ENCODE measurements at places on chromosomes 7 and 10. TPM values are rescaled to one million over a fixed set of nuclear protein-coding genes. Genes with fewer than 3 reads are reported as not detected.
A peak's percentile ranks its signal among the peaks of the same experiment; 100 is the strongest.

GRCh38 chr7:3453398-3453797, 152.3 kb downstream of the SDK1 start:
- peaks cover 2% of the 10 kb centered on the region for H3K36me3 ChIP-seq
- H3K4me1 ChIP-seq: no peaks in the 10 kb centered on the region
- no peak overlapping the region for H3K27ac ChIP-seq
- DNase-seq: no peak
- H3K4me3 ChIP-seq: no peak overlapping the region
- H3K27me3 ChIP-seq: no peaks in the 10 kb centered on the region

- DNase-seq: peak; percentile 81
- no peaks in the 10 kb centered on the region for H3K4me1 ChIP-seq
- no peak overlapping the region for H3K4me3 ChIP-seq
- no peaks in the 10 kb centered on the region for H3K27me3 ChIP-seq
- no peak overlapping the region for H3K27ac ChIP-seq
- no peaks in the 10 kb centered on the region for H3K36me3 ChIP-seq
Observed at GRCh38 chr7:71735961-71736556, 604.1 kb downstream of the GALNT17 start.

DNA sequence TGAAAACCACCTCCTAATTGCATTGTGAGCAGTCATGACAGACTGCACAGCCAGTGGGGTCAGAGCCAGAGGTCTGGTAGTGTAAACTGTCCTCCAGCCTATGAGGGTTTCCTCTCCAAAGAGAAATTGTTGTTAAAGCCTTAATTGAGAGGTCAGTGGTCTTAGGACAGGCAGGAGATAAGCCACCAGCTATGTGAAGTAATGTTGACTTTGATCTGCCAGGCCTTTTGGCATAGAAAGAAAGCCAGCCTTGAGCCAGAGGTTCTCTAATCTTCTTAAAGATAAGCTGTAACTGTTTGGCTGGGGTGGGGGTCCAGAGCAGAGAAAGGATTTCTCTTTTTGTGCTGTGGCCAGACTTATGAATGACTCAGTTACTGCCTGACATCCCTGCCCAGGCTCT, 248.4 kb downstream of the WDR11 start:
- H3K27ac ChIP-seq: no peak overlapping the region
- no peaks in the 10 kb centered on the region for H3K27me3 ChIP-seq
- no peak for DNase-seq

DNA sequence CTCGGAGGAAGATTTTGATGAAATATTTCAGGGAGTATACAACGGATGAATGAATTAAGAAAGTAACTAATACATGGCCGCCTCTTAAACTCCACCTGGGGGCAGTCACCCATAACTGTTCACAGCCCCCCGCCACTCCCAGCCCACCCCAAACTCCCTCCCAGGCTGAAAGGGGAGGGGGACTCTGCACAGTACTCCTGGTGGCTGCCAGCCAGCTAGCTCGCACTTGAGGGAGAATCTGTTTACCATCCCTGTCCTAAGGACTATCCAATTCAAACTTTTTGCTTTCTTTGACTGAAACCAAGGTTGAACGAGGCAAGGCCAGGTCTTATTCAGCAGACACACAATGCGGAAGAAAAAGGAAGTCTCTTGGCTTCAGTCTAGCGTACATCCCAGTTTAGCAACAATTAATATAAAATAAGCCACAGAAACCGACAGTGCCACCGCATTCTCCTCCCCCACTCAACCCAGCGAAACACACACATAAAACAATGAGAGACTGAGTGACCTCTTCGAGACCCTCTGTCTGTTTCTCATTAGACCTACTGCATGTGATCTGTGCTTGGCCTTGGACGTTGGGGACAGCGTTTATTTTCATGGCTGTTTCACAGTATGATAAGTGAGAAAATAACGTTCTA, 219.5 kb downstream of the GLI3 start:
- no peak overlapping the region for H3K27ac ChIP-seq
- no peaks in the 10 kb centered on the region for H3K4me1 ChIP-seq
- DNase-seq: no peak
- H3K4me3 ChIP-seq: no peak overlapping the region
- no peaks in the 10 kb centered on the region for H3K27me3 ChIP-seq
- H3K36me3 ChIP-seq: no peaks in the 10 kb centered on the region

- H3K27ac ChIP-seq: no peak overlapping the region
- DNase-seq: peak; percentile 63
- no peaks in the 10 kb centered on the region for H3K27me3 ChIP-seq
- H3K4me1 ChIP-seq: no peaks in the 10 kb centered on the region
- no peaks in the 10 kb centered on the region for H3K36me3 ChIP-seq
Observed at GRCh38 chr10:124612611-124613498, 131.3 kb downstream of the FAM53B start.

- no peak for DNase-seq
- H3K4me1 ChIP-seq: no peaks in the 10 kb centered on the region
- H3K27ac ChIP-seq: peak overlapping the region; percentile 56
- no peaks in the 10 kb centered on the region for H3K36me3 ChIP-seq
- H3K27me3 ChIP-seq: no peaks in the 10 kb centered on the region
Observed at GRCh38 chr7:143393267-143394041, 12.3 kb downstream of the ZYX start.

GRCh38 chr7:96179837-96180236, 142.1 kb downstream of the SLC25A13 start:
- no peak overlapping the region for H3K27ac ChIP-seq
- H3K27me3 ChIP-seq: no peaks in the 10 kb centered on the region
- no peak overlapping the region for H3K4me3 ChIP-seq
- no peaks in the 10 kb centered on the region for H3K4me1 ChIP-seq
- DNase-seq: no peak
- H3K36me3 ChIP-seq: peaks cover 6% of the 10 kb centered on the region

GRCh38 chr10:44195112-44196007, 189.5 kb downstream of the CXCL12 start:
- H3K4me1 ChIP-seq: no peaks in the 10 kb centered on the region
- H3K36me3 ChIP-seq: no peaks in the 10 kb centered on the region
- peak; percentile 87 for DNase-seq
- H3K4me3 ChIP-seq: no peak overlapping the region

DHTKD1 gene
- 16.2 TPM for total RNA-seq

NME8 gene
- 2.0 TPM for total RNA-seq

DNA sequence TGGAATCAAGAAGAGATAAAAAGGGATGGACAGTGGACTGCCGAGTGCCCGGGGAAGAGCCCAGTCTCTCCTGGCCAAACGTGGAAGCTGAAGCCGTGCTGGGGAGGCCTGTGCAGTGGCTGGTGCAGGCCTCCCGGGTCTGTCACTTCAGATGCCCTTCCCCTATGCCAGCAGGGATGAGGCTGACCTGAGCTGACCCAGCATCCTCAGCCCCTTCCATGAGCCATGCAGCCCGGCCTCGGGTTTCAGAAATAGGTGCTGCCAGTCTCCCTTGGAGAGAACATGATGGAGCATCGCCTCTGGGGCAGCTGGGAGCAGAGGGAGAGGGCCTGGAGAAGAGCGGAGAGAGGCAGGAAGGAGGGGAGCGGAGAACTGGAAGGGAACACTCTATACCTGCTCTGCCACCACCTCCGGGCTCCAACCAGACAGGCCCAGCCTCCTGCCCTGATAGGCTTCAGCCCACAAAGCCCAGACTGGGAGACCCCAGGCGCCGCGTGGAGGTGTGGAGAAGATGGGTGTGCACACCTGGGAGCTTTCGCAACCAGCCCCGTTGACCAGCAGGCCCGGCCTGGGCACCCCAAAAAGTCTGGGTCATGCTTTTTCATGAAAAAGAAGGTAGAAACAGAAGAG, 68.6 kb upstream of the PPP2R2D start:
- no peaks in the 10 kb centered on the region for H3K36me3 ChIP-seq
- no peaks in the 10 kb centered on the region for H3K4me1 ChIP-seq
- H3K4me3 ChIP-seq: no peak overlapping the region
- peak; percentile 25 for DNase-seq

POLR2J gene
- total RNA-seq: 35.9 TPM

OLAH gene
- not detected for total RNA-seq

SLC39A12 gene
- total RNA-seq: 0.27 TPM

DNA sequence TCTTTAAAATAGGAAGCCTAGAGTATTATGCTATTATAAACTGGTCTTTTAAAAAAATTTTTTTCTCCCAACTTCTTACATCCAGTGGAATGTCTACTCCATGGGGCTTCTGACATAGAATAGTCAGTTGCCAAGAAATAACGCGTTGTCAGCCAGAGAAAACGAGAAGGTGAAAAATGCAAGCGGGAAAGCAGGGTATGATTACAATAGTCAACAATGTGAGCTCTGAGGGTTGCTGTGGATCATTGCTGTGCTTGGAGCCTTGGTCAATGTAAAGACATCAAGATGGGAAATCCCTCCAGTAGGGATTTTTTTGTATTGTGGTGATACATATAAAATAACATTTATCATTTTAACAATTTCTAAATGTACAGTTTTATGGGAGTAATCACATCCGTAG, 27.6 kb upstream of the PLPP4 start:
- no peaks in the 10 kb centered on the region for H3K4me1 ChIP-seq
- H3K36me3 ChIP-seq: no peaks in the 10 kb centered on the region
- no peak overlapping the region for H3K27ac ChIP-seq
- no peak overlapping the region for H3K4me3 ChIP-seq
- H3K27me3 ChIP-seq: no peaks in the 10 kb centered on the region

LRIT1 gene
- not detected for total RNA-seq
